ENCODE measurements at places on chromosomes 1 and 21. TPM values are rescaled to one million over a fixed set of nuclear protein-coding genes. Genes with fewer than 3 reads are reported as not detected.

The CFHR4 gene
- not detected for total RNA-seq

The PTGER3 gene
- 10.6 TPM for total RNA-seq

DNA sequence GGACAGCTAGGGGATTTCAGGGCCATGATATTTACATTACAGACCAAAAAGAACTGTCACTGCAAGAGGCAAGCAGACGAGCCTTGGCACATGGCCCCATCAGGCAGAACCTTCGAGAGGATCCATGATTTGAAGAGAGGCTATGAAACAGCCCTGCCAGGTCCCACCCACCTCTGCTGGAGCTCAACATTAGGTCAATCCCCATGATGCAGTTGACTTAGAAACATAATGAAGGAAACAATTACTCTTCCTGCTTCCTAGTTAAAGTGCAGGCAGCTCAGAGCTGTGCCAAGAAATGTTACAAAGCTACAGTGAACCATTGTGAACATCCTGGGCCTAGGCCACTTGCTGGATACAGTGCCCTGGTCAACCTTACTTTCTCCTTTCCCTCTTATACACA is 41.7 kb upstream of the PTCH2 start:
- peak; percentile 50 for ATAC-seq

DNA sequence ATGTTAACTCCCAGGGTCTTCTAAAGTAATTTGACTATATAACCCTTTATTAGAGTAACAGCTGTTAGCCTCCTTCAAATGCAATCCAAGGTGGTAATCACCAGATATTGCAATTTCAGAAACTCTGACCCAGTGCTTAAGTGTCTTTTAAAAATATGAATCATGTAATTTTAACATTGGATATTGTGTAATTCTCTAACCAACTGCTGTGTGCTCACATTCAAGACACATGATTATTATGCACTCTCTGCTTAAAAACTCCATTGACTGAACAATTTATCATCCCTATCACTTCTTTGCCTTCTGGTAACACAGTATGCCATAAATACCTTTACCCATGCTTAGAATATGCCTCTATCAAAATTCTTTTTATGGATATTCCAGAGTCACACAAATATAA is 537.4 kb upstream of the RGS18 start:
- no peak for ATAC-seq

DNA sequence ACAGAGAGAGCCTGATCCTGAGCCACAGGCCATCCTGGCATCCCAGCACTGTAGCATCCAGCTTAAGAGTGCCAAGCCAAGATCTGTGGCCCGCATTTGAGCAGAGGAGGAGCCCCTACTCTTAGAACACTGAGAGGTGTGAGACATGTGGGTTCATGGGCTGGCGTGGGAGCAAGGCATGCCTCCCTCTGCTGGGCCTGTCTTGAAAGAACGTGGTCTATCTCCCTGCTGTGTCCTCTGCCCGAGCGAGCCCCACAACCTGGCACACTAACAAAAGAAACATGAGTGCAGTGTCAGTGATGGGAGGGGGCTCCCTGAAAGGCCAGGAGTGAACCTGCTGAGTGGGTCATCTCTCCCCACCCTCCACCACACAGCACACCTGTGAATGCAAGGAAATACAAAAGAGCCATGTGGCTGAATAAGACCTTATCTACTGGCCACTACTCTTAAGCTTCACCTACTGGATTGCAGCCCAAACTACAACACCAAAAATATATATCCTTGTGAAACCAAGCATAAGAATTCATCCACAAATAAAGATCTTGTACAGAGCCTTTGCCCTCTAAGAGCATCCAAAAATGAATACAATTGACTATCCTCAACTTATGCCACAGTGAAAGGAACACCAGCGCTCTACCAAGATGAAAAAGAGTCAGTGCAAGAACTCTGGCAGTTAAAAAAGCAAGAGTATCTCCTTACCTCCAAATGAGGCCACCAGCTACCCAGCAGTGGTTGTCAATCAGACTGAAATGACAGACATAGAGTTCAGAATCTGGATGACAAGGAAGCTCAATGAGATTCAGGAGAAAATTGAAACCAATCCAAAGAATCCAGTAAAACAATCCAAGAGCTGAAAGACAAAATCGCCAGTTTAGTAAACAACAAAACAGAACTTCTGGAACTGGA is 259.4 kb upstream of the DAB1 start:
- no peak for ATAC-seq

- no peak for ATAC-seq
Measured at GRCh38 chr1:27253596-27253995, 19.2 kb downstream of the WDTC1 start.

The PTPN7 gene
- 1.7 TPM for total RNA-seq

The LCE2B gene
- total RNA-seq, result not detected

- no peak for ATAC-seq
Measured at GRCh38 chr1:89519779-89520358, 4.8 kb upstream of the LRRC8B start.

DNA sequence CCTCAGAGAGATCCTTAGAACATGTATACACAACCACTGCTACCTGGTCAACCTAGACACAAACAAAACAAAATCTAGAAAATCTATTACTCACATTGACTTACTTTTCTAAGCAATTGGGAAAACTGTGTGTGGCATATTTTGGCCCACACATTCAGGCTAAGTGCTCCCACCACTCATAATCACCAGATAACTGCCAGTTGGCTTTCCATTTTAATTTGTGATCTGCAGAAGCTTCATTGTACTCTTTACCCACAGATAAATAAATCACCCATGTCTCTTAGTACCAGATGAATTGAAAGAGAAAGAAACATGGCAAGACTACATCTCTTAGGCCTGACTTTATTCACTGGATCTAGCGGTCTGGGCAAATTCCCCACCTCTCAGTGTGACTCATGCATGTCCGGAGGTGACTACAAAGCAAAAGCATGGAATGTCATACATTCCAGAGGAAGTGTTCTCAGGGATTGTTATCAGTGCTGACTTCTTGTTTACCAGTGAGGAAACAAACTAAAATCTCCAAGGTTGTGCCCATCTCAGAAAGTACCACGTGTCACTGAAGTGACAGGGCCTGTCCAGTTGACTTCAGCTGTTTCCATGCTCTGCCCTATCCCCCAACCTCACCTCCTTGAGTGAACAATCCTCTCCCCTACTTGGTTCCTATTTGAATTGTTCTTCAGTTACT is 52.4 kb upstream of the BCL10 start:
- ATAC-seq, result peak; percentile 55

The DNAJB4 gene
- total RNA-seq, result 123 TPM

DNA sequence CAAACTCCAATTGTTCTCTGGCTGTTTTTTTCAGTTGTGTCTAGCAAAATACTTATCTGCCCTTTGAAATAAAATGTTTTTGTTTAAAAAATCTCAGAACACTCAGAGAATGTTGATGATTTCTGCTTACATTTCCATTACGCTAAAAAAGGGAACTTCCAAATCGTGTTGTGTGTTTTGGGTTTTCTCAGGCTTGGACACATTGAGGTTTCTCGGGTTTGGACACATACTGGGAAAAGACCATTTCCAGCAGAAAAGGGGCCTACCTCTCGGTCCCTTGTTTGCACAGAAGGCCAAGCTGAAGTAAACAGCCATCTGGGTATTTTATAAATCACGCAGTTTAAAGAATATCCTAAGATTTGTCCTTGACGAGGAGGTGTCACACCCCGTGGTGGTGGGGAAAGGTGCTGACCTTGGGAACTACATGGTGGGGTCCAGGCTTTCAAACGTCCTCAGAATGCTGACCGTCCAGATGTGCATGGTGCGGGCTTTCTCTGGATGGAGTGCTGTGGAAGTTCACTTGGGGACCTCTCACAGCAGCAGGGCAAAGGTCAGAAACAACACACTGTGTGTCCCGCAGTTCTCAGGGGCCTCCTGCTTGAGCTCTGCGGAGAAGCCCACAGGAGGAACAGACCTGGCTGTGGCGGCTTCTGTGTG is 67.8 kb downstream of the SLC37A1 start:
- no peak for ATAC-seq

The PEAR1 gene
- 10.3 TPM for total RNA-seq

The TNFRSF18 gene
- 0.35 TPM for total RNA-seq

DNA sequence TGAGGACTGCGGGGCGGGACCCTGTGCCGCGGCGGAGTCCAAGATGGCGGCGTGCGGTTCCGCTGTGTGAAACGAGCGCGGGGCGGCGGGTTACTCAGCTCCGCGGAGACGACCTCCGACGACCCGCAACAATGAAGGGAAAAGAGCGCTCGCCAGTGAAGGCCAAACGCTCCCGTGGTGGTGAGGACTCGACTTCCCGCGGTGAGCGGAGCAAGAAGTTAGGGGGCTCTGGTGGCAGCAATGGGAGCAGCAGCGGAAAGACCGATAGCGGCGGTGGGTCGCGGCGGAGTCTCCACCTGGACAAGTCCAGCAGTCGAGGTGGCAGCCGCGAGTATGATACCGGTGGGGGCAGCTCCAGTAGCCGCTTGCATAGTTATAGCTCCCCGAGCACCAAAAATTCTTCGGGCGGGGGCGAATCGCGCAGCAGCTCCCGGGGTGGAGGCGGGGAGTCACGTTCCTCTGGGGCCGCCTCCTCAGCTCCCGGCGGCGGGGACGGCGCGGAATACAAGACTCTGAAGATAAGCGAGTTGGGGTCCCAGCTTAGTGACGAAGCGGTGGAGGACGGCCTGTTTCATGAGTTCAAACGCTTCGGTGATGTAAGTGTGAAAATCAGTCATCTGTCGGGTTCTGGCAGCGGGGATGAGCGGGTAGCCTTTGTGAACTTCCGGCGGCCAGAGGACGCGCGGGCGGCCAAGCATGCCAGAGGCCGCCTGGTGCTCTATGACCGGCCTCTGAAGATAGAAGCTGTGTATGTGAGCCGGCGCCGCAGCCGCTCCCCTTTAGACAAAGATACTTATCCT is 430 bp downstream of the RBM15 start:
- ATAC-seq, result no peak

The CD34 gene
- 38.9 TPM for total RNA-seq

- no peak for ATAC-seq
Measured at GRCh38 chr1:67465375-67465774, 35.2 kb upstream of the SERBP1 start.

The DMRTA2 gene
- not detected for total RNA-seq

The FCRL3 gene
- total RNA-seq, result not detected

DNA sequence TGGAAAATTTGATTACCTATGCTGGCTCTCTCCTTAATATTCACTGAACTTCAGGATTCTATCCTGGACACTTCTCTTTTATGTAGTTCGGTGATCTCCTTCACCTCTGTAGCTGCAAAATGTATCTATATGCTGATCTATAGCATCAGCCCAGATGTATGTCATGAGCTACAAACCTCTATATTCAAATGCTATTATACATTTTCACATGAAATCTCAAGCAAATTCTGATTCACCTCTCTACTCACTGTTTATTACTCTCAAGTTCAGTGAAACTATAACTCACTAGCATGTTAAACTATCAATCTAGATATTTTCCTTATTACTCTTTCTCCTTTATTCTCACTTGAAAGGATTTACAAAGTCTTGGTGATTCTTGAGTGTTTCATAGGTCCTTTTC is 52.2 kb downstream of the PTPRC start:
- no peak for ATAC-seq

DNA sequence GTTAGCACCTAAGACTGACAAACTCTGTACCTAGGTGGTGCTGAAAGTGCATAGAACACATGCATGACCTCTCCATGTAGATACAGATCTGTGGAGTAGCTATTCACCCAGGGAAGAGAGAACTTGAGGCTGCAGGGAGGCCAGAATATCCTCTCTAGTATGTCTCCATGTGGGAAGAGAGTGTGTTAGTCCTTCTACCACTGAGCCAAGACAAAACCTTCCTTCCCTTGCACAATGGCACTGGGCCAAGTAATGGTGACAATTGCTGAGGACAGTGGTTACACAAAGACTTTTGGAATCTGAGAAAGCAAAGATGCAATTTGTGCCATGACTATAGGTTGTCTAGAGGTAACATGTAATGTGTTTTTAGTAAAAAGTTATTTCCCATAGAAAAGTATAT is 52.3 kb downstream of the C1orf198 start:
- no peak for ATAC-seq

DNA sequence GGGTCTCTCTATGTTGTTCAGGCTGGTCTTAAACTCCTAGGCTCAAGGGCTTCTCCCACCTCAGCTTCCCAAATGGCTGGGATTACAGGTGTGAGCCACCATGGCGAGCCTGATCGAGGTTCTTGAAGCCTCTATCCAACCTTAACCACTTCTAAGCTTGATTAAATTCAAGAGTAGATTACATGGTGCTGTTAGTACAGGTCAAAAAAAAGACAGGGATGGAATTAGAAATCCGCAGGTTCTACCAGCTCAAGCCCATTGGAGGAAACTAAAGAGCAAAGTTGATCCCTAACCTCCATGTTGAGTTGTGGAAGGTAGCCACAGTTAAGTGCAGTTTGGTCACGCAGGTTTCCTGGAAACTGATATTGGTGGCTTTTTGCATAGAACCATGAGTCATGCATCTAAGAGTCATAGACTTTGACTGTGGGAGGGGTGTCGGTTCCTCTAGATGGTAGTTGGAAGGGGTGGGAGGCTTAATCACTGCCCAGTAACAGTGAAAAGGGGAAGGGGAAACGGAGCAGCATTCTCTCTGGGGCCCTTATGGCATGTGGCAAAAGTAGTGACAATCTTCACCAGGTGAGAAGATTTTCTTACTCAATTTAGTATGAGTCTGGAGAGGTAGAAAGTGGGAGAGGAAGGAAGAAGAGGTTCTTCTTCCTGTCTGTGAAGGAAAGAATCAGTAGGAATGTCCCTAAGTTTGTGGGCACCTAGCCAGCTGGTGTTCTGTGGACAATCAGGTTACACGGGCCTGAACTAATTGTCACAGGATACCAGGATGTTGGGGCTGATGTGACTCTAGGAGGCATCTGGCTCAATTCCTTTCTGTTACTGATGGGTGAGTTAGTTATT is 7.0 kb downstream of the CD53 start:
- ATAC-seq, result peak; percentile 28

The NKAIN1 gene
- total RNA-seq, result not detected

GRCh38 chr1:109977657-109978378 is 6.7 kb upstream of the AHCYL1 start:
- peak; percentile 68 for ATAC-seq

- ATAC-seq, result no peak
Measured at GRCh38 chr1:109322974-109323373, 16.2 kb upstream of the MYBPHL start.

The CDC42BPA gene
- 60.7 TPM for total RNA-seq

GRCh38 chr1:212432661-212433576 is at the start of gene NENF:
NENF (plus strand) TSS chr1:212432920; CDS start chr1:212432944, 24 bp downstream.
- ATAC-seq, result peak; percentile 99

DNA sequence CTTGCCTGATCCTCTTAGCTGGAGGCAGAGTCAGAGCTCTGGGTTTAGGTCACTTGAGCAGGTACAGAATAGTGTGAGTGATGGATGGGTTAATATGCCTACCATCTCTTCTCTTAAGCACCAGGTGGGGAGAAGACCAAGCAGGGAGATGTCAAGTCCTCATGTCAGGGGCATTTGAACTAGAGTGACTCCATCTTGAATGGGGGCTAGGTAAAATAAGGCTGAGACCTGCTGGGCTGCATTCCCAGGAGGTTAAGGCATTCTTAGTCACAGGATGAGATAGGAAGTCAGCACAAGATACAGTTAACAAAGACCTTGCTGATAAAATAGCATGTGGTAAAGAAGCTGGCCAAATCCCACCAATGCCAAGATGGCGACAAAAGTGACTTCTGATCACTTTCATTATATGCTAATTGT is 77.4 kb upstream of the BTG3 start:
- no peak for ATAC-seq

The CDA gene
- total RNA-seq, result 0.96 TPM

- no peak for ATAC-seq
Measured at GRCh38 chr1:234303231-234303630, 70.0 kb upstream of the COA6 start.

The LINGO4 gene
- not detected for total RNA-seq

Measured in gastroesophageal sphincter (tissue), 4 donors.